ENCODE measurements at places on chromosomes 16 and 17.
A peak's percentile ranks its signal among the peaks of the same experiment; 100 is the strongest.

DNA sequence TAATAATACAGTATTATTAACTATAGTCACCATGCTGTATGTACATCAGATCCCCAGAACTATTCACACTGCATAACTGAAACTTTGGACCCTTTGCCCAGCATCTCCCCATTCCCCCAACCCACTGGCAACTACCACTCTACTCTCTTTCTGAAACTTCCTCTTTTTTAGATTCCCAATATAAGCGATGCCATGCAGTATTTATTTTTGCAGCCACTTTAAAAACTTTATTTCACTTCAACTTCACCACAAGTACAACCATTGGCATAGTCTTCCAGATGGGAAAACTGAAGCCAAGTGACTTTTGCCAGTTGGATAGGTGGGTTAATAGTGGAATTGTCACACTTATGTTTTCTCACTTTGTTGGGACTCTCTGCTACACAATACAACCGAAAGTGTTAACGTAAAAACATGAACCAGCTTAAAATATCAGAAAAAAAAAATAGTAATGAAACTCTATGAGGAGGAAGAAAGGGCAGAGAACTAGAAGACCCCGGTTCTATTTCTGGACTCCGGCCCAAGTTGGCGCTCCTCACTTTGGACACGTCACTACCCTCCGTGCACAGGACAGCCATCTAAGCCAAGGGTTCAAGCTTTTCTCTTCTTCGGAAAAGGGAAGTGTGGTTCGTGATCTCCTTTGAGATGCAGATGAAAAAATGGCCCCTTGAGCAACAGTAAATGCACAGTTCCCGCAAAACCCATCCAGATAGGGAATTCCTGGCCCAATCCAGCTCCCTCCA, 743 bp downstream of the SHCBP1 start:
- DNase-seq = no peak

- DNase-seq = no peak
Measured at GRCh38 chr16:53085369-53085843, 30.6 kb downstream of the CHD9 start.

DNA sequence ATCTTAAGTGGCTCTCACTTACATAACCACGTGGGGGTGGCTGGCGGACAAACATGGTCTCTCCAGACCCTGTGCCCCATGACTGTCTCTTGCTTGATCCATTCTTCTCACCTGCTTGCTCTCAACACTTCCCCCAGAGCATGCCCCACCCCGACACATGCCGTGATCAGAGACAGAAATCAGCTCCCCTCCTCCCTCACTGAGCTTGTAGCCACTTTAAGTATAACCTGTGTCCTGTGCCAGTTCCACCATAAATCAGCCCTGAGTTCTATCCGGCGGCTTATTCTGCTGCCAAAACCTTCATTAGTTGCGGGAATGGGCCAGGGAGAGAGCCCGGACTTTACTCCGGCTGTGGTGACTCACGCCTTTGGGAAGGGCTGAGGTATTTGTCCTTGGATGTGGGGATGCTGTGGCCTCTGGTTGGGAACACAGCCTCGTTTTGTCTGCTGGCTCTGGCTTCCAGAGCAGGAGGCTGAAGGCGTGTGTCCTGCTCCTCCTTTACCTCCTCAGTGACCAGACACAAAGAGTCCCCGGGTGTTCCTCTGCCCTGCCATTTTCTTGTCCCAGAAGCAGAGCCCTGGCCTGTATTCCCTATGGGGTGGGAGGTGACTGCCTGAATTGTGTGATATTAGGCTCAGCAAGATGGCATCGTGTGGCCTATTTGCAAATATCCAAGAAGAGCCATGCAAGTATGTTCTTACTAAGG, 21.1 kb downstream of the ANKRD40 start:
- DNase-seq = no peak

GRCh38 chr17:3610523-3610922, 1.3 kb upstream of the TRPV1 start:
- no peak for DNase-seq

- no peak for DNase-seq
Measured at GRCh38 chr17:35795007-35795870, at the start of gene MMP28. Gene MMP28 (minus strand): TSS chr17:35795641. CDS start chr17:35795377, 264 bp downstream.

- no peak for DNase-seq
Measured at GRCh38 chr17:66726371-66726770, 108.5 kb upstream of the CACNG5 start.

GRCh38 chr17:73007407-73007806, 85.1 kb downstream of the SLC39A11 start:
- DNase-seq = no peak

- DNase-seq = no peak
Measured at GRCh38 chr17:7222972-7223292, 3.2 kb downstream of the ACADVL start.

DNA sequence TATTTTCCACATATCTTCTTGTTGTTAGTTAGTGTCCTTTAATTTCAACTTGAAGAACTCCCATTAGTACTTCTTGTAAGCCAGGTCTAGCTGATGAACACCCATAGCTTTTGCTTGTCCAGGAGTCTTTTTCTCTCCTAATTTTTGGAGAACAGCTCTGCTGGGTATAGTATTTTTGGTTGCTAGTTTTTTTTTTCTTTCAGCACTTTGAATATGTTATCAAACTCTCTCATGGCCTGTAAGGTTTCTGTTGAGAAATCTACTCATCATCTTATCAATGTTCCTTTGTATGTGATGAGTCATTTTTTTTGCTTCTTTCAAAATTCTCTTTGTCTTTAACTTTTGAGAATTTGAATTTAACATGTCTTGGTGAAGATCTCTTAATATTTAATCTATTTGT, 31.8 kb upstream of the NKD1 start:
- no peak for DNase-seq

GRCh38 chr16:65916995-65917394, 449.5 kb upstream of the CDH5 start:
- no peak for DNase-seq

GRCh38 chr16:65200156-65200773, 78.4 kb upstream of the CDH11 start:
- no peak for DNase-seq

GRCh38 chr16:59161679-59162078, 427.6 kb upstream of the GOT2 start:
- DNase-seq = no peak

DNA sequence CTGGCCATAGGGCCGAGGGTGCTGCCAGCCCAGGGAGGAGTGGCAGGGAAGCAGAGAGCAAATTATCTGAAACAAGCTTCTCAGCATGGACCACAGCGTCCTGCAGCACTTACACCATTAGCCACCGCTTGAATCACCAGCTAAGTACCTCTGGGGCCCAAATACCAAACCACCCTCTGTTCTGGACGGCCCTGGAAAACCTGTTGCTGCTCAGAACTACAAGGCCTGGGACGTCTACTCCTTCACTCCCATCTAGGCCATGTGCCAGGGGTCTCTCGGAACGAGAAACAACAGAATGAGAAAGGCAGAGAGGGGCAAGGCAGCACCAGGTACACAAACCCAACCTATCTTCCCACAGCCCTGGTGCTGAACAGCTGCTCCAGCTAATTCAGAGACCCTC, 39.9 kb upstream of the GFOD2 start:
- DNase-seq = no peak

- DNase-seq = no peak
Measured at GRCh38 chr17:69654981-69655855, 240.7 kb downstream of the MAP2K6 start.

- no peak for DNase-seq
Measured at GRCh38 chr16:84312783-84313382, 18.2 kb downstream of the WFDC1 start.

DNA sequence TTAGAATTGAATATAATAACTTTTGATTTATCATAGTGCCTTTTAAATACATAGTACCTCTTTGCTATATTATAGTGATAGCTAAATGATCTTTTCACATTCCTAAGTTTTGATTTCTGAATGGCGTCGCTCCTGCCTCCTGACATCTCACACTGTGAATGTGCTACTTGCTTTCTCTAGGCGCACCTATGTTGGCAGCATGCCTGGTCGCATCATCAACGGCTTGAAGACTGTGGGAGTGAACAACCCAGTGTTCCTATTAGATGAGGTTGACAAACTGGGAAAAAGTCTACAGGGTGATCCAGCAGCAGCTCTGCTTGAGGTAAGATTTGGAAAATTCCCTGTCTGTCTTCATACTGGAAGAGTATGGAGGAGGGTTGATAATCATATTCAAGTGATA, 29.8 kb upstream of the ABCC11 start:
- DNase-seq = no peak

- no peak for DNase-seq
Measured at GRCh38 chr17:81538651-81539570, 10.7 kb downstream of the FSCN2 start.

DNA sequence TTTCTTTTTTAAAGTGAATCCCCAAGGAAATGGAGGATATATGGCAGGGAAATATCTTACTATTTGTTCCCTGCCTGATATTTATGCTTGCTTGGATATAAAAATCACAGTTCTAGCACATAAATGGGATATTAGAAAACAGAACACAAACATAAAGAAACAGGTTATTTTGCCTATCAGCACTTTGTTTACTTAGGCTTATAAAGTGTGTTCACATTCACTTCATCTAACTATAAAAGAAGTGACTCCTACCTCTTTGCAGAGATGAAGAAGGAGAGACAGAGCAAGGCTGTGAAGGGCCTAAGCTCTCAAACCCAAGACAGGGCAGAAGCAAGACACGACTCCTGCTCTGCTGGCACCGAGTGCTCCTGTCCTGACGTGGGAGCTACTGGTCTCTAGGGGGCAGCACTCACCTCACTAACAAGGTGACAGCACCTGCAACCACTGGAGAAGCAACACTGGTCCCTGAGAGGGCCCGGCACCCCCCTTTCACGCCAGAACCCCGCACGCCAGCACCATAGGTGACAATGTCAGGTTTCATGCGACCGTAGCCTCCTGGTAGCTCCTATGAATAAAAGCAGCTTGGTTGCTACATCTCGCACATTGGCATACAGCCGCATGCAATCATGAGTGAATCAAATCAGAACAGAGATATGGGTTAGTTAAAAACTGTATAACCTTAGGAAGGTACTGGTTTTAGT, 32.0 kb downstream of the MBTPS1 start:
- peak; percentile 18 for DNase-seq

DNA sequence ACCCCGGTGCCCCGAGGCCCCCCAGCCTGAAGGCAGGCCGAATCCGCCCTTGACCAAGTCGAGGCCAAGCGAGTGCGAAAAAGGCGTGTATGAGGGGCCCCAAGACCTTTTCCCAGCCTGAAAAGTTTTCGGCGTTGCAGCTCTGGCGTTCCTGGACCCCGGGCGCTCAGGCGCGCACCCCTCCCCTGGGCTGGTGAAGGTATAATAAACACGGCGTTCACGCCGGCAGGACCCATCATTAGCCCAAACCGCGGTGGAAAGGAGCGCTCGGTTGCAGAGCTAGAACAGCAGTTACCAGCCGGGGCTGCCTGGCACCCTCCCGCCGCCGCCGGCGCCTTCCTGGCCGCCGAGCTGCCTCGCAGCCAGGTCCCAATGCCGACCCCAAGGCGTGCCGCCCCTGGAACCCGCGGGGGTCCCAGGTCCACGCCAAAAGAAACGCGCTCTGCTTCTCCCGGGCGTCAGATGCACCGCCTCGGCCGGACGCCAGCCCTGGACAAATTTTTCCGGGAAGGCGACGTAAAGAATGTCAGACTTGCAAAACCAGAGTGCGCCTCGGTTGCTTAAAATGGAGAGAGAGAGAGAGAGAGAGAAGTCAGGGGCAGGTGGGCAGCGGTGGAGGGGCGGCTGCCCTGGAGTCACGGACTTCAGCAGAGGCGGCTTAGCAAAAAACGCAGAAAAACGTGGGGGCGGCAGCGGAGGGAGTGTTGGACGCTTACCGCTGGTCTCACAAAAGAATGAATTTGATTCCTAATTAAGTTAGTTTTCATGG, 11.5 kb upstream of the FOXF1 start:
- no peak for DNase-seq

GRCh38 chr16:70393662-70394061, 45.2 kb downstream of the ST3GAL2 start:
- DNase-seq = no peak

GRCh38 chr16:66846831-66847230, 2.6 kb downstream of the CA7 start:
- DNase-seq = no peak

- DNase-seq = peak; percentile 90
Measured at GRCh38 chr16:86609115-86609514, 30.8 kb downstream of the FOXL1 start.

- DNase-seq = no peak
Measured at GRCh38 chr17:5467416-5467815, 1.4 kb downstream of the DHX33 start.

DNA sequence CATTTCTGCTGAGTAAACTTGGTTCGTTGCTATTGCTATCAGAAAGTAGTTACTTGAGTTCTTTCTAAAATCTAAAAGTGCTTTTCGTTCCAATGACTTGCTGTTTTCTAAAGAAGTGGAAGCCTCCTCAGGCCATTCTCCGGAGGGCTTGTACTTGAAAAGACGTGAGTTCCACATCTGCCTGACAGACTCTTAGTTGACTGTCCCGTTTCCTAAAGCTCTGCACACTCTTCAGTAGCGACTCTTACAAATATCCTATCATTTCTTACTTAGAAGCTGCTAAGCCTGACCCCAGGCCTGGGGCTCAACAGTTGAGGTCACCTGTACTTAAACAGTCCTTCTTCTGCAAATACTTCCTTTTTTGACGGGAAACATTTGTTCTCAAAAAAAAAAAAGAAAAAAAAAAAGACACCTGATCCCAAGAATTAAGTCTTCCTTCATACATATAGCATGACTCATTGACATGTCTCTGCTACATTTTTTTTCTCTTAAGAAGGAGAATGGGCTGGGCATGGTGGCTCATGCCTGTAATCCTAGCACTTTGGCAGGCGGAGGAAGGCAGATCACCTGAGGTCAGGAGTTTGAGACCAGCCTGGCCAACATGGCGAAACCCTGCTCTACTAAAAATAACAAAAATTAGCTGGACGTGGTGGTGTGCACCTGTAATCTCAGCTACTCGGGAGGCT, 61.5 kb downstream of the DHRS7C start:
- DNase-seq = no peak

- no peak for DNase-seq
Measured at GRCh38 chr16:3876695-3877094, 3.8 kb downstream of the CREBBP start.

- no peak for DNase-seq
Measured at GRCh38 chr17:10435096-10435495, 13.3 kb upstream of the MYH8 start.

- DNase-seq = no peak
Measured at GRCh38 chr17:32445074-32445415, 735 bp downstream of the PSMD11 start.

DNA sequence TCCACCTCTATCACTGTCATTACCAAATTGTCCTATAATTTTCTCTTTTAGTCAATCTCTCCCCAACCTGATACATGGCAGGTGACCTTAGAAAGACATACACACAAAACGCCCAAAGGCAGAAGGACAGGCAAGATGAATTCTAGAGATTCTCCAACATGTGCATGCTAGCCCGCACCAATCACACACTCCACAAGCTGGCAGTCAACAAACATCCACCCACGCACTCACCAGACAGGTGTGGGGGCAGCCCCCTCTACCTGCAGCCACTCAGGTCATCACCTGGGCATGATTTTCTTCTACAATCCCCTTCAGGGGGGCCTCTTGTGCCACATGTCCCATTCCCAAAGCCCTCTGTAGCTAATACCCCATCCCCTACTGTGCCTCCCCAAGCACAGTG, 9.5 kb downstream of the MPP2 start:
- no peak for DNase-seq

GRCh38 chr16:84085271-84085667, 31.5 kb downstream of the MBTPS1 start:
- no peak for DNase-seq
